ENCODE measurements at places on chromosomes 11 and 22. TPM values are rescaled to one million over a fixed set of nuclear protein-coding genes. Genes with fewer than 3 reads are reported as not detected.
A peak's percentile ranks its signal among the peaks of the same experiment; 100 is the strongest.

DNA sequence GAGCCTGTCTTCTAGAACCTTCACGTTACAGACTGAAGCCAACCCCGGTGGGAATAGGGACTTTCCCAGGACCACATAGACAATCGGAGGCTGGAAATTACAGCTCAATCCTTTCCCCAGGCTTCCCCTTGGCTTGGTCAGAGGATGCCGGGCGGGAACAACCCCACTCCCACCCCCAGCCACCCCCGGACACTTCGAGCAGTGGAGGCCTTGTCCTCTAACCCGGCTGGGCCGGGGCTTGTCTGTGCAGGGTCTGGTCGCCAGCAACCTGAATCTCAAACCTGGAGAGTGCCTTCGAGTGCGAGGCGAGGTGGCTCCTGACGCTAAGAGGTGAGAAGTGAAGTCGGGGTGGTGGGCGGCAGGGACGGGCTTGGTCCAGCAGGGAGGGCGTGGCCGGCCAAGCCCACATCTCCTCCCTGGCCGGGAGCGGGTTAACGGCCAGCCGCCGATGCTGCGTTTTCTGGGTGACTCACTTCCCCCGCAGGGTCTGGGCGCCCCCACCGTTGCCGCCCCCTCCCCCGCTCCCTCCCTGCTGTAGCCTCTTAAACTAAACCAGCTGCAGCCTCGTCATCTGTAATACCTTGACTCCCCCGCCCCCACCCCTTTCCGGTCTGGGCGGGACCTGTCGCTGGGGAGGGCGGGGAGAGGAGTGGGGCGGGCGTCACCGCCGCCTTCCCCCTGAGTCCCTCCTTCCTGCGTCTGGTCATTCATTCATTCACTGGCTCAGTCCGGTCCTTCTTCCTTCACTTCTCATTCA lies 1.5 kb downstream of the LGALS1 start:
- peak; percentile 98 for DNase-seq

DNA sequence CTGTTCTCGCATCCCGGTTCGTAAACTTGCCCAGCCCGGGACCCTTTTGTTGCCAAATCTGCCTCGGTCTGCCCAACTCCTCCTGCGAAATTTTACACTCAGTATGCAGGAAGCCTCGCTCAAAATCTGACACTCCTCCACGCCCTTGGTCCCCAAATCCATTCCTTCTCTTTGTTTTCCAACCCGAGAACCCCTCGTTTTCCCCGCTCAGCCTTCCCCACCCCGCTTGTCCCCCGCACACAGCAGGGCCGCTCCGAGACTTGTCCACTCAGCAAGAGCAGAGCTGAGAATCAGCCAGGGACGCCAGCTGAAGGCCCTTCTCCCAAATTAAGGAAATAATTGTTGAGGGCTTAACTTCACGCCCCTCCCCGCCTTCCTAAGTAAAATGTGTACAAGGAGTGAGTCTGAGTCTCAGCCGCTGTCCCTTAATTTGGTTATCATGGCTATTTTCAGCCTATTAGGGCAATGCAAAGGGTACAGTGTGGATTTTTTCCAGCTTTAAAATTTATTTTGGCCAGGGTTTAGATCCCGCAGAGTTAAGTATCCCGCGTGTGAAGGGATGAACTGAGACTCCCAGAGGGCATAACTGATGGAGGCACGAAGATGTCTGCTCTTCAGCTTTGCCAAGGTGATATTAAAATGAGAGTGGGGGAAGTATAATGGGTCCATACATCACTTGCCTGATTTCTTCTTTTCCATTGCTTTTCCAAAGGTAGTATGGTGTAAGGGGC lies 581 bp upstream of the FBXO3 start:
- DNase-seq: no peak

- DNase-seq: peak; percentile 46
Measured at GRCh38 chr22:39383841-39384625, 15.5 kb upstream of the TAB1 start.

GRCh38 chr11:23604966-23605365 lies 744.7 kb upstream of the CCDC179 start:
- peak; percentile 70 for DNase-seq

DNA sequence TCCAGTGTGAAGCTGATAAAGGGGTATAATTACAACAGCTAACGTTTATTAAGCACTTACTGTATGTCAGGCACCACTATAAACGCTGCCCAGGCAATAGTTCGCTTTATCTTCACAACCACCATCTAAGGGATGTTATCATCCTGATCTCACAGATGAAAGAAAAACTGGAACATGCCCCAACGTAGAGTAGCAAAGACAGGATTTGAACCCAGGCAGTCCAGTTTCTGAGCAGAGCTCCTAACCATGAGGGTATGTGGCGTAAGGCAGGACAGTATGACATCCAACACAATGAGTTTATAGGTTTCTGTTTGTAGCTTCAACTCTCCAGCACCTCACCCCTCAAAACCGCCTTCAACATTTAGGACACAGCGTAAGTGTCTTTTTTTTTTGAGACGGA lies 59.5 kb downstream of the AHNAK start:
- DNase-seq: no peak

GRCh38 chr11:111939836-111940604 lies 2.9 kb downstream of the DIXDC1 start:
- peak; percentile 94 for DNase-seq

DNA sequence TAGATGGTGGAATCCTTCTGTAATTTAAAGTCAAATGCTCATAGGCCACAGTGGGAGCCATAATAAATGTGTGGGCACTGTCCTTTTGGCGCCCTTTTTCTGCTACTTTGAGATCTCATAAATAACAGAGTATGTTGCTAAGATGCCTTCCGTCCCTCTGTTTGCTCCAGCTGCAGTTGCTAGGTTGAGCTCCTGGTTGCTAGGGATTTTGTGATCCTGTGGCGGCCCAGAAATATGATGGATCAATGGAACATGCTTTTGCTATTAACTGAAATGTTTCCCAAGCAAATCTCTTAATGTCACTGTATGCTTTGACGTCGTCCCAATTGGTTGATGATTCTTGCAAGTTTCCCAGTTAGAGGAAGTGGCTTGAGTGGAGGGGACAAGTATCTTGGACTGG lies 53.5 kb downstream of the MYO18B start:
- no peak for DNase-seq

GRCh38 chr11:88543902-88544655 lies 206.5 kb upstream of the CTSC start:
- peak; percentile 91 for DNase-seq

DNA sequence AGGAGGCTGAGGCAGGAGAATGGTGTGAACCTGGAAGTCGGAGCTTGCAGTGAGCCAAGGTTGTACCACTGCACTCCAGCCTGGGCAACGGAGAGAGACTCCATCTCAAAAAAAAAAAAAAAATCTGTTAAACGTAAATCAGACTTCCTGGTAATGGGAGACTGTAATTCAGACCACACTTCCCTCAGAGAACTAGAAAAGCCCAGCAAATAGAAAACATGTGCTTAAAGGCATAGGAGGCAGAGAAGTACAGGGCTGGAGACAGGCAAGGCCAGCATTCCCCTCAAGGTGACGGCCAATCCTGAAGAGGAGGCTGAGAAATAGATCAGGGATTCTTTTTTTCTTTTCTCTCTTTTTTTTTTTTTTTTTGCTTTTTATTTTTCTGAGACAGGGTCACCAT lies 8.2 kb downstream of the GGT5 start:
- DNase-seq: no peak

DNA sequence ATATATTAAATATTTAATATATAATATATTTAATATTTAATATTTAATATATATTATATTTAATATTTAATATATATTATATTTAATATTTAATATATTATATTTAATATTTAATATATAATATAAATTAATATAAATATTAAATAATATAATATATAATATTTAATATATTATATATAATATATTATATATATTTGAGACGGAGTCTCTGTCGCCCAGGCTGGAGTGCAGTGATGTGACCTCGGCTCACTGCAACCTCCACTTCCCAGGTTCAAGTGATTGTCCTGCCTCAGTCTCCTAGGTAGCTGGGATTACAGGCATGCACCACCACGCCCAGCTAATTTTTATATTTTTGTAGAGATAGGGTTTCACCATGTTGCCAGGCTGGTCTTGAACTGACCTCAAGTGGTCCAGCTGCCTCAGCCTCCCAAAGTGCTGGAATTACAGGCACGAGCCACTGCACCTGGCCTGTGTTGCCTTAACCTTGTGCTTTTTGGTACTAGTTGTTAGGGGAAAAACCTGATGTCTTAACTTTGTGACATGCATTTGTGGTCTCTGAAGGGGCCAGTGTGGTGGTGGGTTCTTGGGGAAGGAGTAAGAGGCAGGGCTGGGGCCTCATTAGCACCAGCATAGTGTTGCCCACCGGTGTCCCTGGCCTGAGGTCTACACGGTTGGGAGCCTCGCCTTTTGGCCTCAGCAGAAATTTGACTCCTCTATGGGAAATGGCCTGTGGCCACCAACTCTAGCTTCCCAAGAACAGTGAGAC lies 16.6 kb downstream of the SEC14L3 start:
- DNase-seq: no peak

DNA sequence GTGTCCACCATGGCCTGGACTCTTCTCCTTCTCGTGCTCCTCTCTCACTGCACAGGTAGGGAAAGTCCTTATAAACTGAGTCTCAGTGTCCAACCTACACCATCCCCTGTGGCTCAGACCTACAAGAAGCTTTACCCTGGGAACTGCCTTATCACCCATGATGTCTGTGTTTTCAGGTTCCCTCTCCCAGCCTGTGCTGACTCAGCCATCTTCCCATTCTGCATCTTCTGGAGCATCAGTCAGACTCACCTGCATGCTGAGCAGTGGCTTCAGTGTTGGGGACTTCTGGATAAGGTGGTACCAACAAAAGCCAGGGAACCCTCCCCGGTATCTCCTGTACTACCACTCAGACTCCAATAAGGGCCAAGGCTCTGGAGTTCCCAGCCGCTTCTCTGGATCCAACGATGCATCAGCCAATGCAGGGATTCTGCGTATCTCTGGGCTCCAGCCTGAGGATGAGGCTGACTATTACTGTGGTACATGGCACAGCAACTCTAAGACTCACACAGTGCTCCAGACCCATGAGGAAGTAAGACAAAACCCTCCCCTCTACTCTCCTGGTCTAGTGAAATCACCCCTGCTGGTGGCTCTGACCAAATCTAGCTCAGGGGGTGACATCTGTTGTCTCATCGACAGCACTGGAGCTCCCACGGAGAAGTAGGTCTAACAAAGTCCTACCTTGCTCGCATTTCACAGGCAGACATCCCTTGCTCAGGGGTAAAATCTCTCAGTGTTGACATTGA lies 74.3 kb downstream of the VPREB1 start:
- DNase-seq: no peak

DNA sequence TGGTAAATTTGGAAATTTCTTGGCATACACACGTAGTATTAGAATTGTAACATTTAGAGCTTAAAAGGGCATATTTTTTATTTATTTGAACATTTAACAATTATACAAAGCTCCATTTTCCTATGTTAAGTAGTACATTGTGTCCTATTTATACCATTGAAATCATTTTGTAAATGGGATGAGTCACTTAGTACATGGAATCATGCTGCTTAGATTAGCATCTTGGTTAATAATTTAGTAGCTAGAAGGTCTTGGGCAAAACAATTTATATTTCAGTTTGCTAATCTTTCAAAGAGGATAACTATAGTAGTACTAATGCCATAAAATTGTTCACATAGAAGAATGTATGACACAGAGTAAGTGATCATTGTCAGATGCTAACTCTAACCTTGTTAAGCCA lies 450.1 kb upstream of the LUZP2 start:
- peak; percentile 44 for DNase-seq

GRCh38 chr22:36285545-36285944 lies 32.6 kb downstream of the APOL1 start:
- no peak for DNase-seq

DNA sequence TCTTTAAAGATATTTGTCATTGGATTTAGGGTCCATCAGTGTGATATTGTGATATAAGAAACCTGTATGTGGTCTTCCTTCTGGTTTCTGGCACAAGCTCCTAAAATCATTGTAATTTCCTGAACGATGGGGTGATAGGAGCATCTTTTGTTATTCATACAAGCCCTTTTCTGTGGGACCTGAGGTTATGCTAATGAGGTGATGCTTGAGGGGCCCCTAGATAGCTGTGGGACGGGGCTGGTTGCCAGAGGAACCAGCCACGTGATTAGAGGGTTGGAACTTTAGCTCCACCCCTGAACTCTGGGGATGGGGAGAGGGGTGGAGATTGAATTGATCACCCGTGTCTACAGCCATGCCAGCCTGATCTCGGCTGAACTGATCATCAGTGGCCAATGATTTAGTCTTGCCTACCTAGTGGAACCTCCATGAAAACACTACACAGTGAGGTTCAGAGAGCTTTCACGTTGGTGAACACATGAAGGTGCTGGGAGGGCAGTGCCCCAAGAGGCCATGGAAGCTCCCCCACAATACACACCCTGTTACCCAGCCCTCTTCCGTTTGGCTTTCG lies 62.8 kb downstream of the BCR start:
- DNase-seq: no peak

GRCh38 chr22:23359583-23360123 lies 179.3 kb downstream of the BCR start:
- no peak for DNase-seq

- no peak for DNase-seq
Measured at GRCh38 chr11:68950270-68950669, 30.5 kb downstream of the MRGPRD start.

Gene KCNK7
- not detected for total RNA-seq

Gene OR10G6
- not detected for total RNA-seq

Gene GSTT2B
- total RNA-seq: 13.1 TPM

Gene HEPHL1
- under 0.01 TPM for total RNA-seq

Gene ASRGL1
- total RNA-seq: 0.28 TPM

Gene RASGRP2
- not detected for total RNA-seq

Gene NLRP14
- under 0.01 TPM for total RNA-seq

Data from IMR-90 (cell line).